NCI-H1694 treated with DMSO at 0.1 percent for 48 hours (cell line): ENCODE measurements at places on chromosomes 11 and 22.

DNA sequence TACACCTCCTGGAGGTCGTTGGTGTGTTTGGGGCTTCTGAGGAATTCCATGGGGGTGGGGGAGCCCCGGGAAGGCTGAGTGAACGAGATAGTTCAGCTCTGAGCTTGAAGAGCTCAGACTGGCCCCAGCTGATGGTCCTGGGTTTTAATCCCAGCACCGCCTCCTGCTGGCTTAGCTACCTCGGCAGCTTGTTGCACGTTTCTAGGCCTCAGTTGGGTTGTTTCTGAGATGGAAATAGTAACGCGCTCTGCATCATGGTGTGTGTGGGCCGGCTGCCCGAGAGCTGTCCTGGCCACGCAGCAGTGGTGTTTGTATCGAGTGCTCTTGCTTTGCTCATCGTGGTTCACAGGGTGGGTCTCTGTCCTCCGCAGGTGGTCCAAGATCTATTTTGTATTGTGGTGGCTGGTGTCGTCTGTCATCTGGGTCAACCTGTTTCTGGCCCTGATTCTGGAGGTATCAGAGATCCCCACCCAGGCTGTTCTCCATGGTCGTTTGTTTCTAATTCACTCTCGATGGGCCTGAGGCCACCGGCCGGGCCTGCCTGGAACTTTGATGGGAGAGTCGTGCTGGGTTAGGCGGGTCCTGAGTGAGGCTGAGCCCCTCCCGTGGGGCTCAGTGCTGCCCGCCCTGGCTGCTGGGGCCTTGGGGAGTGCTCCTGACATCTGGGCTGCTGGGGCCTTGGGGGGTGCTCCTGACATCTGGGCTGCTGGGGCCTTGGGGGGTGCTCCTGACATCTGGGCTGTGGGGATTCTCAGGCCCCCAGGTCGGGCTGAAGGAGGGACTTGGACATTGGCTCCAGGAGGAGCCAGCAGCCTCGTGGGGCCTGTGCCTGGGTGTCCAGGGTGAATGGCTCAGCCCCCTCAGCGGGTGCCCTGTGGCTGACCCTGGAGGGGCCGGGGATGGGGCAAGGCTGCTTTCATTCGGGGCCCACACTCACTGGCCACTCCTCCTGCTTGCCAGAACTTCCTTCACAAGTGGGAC, 37.7 kb downstream of the TPCN2 start:
- no peak for DNase-seq

DNA sequence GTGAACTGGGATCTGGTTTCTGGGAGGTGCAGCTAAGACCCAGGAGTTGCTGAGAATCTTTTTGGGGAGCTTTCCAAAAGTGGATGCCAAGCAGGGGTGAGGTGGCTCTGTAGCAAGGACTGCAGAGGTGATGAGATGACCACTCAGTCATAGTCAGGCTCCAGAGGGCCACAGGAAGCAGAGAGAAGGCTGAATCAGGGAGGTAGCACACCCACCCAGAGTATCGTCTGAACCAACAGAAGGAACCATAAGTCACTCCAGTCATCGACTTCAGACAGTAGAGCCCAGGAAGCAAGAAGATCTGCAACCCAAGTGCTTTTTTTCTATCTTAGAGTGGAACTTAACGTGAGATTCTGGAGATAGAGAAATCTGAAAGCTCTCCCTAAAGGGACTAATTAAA, 335.7 kb upstream of the MPPED2 start:
- DNase-seq = no peak

- no peak for DNase-seq
Measured at GRCh38 chr11:4044976-4045646, 49.5 kb upstream of the RRM1 start.

DNA sequence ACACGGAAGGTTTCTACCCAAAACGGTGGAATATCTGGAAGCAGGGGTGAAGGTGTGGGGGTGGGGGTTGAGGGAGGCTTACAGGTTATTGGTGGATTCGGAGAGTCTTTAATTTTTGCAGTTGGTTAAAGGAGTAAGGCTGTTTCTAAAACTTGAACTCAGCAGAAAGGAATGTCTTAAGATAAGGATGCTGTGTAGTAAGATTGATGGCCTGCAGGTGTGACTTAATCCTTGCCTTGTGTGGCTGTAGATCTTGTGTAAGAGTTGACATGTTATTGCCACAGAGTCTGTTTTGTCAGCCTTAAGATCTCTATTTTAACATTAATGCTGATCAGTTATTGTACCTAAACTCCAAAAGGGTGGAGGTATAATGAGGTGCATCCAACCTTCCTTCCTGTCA, 16.4 kb upstream of the OR6M1 start:
- no peak for DNase-seq

DNA sequence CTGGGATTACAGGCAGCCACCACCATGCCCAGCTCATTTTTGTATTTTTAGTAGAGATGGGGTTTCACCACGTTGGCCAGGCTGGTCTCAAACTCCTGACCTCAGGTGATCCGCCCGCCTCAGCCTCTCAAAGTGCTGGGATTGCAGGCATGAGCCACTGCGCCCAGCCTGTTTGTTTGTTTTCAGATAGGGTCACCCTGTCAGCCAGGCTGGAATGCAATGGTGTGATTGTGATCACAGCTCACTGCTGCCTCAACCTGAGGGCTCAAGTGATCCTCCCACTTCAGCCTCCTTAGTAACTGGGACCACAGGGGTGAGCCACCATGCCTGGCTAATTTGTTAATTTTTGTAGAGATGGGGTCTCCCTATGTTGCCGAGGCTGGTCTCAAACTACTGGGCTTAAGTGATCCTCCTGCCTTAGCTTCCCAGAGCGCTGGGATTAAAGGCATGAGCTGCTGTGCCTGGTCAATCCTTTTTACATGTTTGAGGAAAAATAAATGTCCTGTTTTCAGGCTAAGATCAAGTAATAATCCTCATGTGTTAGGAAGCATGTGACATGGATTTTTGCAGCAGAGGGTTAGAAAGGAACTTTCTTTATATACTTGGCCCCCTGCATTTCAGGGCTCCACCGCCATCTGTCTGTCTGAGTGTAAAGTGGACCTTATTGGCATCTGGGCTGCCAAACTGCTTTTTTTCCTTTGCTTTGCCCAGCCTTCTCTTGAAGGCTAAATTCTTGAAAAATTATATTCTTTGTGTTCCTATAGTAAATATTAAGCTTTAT, 4.8 kb upstream of the SLC3A2 start:
- DNase-seq = no peak

DNA sequence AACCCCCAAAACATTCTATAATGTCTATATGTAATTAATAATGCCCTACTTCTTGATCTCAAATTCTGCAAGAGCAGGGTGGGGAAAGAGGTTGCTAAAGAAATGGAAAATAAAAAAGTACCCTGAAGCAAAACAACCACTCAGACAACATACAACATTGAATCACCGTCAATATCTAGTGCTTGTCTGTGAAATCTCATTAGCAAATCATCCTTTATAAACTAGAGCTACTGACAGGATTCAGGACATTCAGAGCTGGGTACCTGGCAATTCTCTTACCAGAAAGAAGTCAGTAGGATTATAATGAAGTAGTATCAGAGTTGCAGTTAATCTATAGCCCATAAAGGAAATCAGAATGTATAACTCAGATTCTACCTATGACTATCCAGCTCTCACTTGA, 143.2 kb downstream of the CADM1 start:
- no peak for DNase-seq

DNA sequence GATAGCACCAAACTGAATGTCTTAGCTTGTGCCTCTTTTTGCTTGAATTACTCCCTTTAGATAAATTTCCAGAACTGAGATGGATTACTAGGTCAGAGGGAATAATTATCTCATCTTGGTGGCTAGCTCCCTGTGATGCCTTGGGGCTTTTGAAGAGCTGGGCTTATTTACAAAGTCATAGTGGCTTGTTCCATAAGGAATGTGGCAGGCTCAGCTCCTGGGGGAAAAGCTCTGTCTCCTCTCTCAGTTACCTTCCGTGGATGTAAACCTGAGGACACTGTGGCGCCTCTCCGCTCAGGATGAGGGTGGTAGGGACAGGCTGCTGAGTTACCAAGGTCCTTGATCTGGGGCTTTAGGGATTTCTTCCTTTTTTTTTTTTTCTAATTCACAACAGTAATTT, 121.7 kb downstream of the PARVA start:
- DNase-seq = no peak

DNA sequence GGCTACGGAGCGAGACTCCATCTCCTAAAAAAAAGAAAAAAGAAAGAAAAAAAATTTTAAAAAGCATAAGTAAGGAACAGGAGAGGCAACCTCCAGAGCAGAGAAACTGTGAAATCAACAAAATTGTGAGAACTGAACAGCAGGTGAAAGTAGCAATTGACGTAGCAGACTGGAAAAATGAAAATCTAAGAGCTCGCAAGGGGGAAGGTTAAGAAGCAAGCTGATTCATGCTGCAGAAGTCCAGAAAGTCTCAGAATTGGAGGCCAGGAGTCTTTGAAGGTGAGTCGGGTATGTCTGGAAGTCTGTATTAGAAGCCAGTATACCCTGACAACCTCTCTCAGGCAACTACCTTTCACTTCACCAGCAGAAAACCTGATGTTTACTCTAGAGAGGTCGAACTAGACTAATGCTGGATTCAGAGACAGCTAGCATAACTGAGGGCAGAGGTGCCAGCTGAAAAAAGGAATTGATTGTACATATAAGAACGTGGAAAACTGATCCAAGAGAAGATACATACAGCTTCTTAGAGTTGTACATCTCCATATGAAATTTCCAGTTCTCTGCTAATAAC, 161.5 kb downstream of the WNT11 start:
- DNase-seq = no peak

DNA sequence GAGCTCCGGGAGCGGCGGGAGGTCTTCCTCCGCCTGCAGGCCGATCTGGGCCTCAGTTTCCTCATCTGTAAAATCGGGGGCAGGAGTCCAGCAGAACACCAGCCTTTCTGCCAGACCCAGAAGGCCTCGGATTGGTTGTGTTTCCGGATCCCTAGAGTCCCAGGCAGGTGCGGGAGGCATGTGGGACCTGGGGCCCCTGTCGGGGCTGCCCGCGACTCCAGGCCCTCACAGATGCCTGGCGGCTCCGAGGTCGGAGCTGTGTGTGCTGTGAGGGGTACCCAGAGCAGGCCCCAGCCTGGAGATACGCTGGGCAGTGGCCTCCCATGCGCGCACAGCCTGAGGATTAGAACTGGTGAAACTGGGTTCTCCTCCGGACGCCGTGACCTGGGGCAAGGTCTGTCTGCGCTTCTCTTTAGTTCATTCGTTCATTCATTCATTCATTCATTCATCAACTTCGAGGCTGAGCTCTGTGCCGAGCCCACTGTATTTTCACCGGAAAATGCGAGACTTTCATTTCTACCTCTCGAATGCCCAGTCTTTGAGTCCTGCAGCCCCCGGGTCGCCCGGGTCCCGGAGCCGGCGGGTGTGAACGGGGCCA, 24.6 kb downstream of the FLRT1 start:
- no peak for DNase-seq

DNA sequence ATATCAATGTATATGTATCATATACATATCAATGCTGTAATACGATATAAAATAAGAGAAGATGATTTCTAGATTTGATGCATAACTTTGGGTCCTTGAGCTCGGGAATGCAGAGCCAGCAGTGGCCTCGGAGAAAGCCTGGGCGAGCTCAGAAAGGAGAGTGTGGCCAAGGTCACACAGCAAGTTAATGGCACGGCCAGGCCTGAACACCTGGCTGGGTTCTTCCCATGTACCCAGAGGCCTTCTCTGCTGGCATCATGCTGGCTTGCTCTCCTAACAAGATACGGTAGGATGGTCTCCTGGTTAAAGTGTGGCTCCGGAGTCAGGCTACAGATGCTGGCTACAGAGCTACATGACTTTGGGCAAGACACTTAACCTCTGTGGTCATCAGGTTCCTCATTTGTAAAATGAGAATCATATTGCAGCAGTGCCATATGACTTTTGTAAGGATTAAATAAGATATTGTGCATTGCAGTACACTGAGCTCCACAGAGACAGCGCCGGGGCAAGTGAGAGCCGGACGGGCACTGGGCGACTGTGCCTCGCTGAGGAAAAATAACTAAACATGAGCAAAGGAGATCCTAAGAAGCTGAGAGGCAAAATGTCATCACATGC, 29.9 kb downstream of the TPST2 start:
- DNase-seq = no peak

DNA sequence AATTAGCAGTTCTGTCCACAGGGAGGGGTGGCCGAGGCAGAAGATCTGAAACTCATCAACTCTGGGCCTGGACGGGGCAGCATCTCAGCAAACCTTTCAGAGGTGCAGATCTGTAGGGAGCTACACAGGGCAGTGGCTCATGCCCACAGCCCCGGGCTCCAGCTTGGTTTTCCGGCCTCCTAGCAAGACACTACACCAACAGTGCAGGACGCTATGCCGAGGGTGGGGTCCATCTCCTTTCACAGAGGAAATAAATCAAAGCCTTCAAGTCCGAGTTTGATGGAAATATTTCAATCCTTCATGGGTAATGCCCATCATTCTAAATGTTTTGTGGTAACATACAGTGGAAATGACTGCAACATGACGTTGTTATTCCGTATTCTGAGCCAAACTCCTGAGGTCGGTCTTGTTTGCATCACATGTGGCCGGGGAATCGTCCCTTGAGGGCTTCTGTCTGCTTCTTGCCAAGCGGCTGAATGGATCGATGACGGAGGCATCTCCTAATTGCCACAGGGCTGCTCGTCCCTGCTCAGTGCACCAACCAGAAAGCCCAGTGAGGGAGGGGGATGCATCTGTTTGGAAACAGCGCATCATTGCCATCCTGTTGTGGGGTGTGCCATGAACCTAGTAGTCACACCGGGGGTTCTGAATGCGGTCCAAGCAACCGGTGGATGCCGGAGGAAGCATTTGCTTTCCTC, 30.0 kb downstream of the LINC01488 start:
- DNase-seq = no peak

DNA sequence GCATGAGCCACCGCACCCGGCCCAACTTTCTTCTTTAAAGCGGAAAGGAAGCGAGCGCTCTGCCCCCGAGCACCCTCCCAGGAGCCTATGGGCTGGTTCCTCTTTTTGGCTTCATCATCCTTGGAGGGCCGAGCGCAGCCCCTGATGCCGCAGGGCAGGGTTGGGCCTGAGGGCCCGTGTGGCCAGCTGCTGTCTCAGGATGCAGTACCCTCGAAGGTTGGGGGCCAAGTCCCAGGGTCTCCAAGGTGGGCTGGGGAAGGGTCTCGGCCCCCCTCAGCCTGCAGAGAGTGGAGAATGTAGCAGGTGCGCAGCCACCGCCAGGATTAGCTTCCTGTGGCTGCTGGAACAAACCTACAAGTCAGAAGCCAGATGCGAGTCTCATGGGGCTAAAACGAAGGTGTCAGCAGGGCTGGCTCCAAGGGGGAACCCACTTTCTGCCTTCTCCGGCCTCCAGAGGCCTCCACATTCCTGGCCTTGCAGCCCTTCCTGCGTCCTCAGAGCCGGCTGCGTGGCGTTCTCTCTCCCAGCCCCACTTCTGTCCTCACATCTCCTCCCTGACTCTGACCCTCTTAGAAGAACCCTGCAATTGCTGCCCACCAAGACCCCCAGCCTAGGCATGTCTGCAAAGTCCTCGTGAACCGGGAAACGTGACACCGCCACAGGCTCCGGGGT, 2.9 kb downstream of the PANX2 start:
- no peak for DNase-seq
